ENCODE measurements at places on chromosomes 16 and 17. TPM values are rescaled to one million over a fixed set of nuclear protein-coding genes. Genes with fewer than 3 reads are reported as not detected.

- H3K27ac ChIP-seq = no peak overlapping the region
- peaks cover 3% of the 10 kb centered on the region for H3K4me1 ChIP-seq
- H3K4me3 ChIP-seq = no peak overlapping the region
- no peaks in the 10 kb centered on the region for H3K36me3 ChIP-seq
- no peaks in the 10 kb centered on the region for H3K27me3 ChIP-seq
- DNase-seq = no peak
Observed at GRCh38 chr16:64696866-64697265, 425.0 kb downstream of the CDH11 start.

The CCL2 gene
- not detected for total RNA-seq

The SHBG gene
- 5.1 TPM for total RNA-seq

DNA sequence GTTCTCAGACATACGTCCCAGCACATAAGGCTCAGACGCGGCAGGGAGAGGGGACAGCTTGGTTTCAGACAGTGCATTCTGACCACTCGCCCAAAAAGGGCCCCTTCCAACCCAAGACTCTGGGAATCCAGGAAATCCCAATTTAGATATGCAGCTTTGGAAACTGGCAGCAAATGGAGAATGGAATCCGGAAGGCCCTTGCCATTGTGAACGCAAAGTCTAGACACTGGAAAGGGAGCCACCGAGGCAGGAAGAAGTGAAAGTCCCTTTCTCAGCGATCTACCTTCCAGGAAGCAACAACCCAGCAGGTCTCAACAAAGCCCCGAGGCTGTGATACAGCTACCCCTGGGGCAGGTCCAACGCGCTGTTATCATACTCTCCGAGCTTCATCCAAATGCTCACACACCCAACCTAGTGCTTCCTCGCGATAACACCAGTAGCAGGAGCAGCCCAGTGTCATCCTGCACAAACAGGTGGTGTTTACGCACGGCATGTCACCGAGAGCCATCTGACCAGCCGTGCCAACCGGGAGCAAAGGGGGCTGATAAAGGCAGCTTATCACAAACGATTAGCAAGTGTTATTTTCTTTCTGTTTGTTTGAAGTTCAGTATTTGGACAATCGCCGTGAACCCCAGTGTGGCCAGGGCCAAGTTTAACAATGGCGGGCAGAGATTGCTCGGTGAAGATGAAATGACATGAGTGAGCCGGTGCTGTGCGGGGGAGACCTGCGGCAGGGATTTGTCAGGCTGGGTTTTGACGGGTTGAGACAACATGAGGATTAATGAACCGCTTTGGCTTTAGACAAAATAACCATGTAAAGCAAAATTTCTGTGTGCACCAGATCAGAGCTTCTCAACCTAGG is 240.6 kb downstream of the FOXL1 start:
- DNase-seq = no peak
- no peak overlapping the region for H3K27ac ChIP-seq
- H3K36me3 ChIP-seq = no peaks in the 10 kb centered on the region
- H3K4me1 ChIP-seq = peaks cover 22% of the 10 kb centered on the region

The ITGAD gene
- total RNA-seq = not detected

The ABCC3 gene
- 2.3 TPM for total RNA-seq

DNA sequence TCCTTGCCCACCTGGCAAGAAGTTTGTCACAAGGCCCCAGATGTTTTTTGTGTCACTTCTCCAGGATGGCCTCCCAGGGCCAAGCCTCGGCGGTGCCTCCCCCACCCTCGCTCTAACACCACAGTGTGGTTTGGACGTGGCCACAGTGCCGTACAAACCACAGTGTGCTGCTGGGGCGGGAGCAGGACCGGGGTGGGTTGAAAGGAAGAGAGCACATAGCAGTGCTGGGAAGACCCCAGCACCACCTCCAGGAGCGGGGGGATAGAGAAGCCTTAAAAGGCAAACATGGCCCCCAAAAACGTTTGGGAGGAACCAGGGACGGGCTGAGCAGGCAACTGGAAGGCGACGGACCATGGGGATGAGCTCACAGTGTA is 5.0 kb upstream of the BCL6B start:
- H3K4me1 ChIP-seq = peaks cover 20% of the 10 kb centered on the region
- no peak overlapping the region for H3K27ac ChIP-seq
- H3K27me3 ChIP-seq = peaks cover 25% of the 10 kb centered on the region
- H3K4me3 ChIP-seq = no peak overlapping the region
- H3K36me3 ChIP-seq = peaks cover 3% of the 10 kb centered on the region

The MYH2 gene
- not detected for total RNA-seq

DNA sequence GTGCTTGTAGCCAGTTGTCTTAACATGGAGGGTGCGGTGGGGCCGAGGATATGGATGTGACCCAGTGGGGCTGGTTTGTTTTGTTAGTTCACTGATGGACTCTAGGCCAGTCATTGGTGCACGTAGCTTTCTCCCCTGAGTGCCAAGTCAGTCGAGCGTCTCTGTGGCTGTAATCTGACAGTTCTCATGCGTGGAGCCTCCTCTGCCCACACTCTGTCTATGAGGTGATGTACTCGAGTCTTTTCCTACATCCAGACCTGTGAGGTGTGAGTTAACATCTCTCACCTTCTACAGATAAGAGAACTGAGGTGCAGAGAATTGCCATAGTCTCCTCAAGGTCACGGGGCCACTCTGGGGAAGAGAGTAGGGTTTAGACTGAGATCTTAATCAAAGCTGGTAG is 90.2 kb downstream of the MARCHF10 start:
- H3K4me1 ChIP-seq = no peaks in the 10 kb centered on the region
- peaks cover 11% of the 10 kb centered on the region for H3K27me3 ChIP-seq
- no peak overlapping the region for H3K4me3 ChIP-seq
- DNase-seq = no peak

Data from progenitor cell of endocrine pancreas (in vitro differentiated cells).